ENCODE measurements at places on chromosomes 2 and 18.
A peak's percentile ranks its signal among the peaks of the same experiment; 100 is the strongest.

- no peak for DNase-seq
These were observed 737.2 kb upstream of the HS6ST1 start for GRCh38 chr2:129055824-129056223.

GRCh38 chr2:132747046-132747445 is 77.0 kb upstream of the LYPD1 start:
- no peak for DNase-seq

DNA sequence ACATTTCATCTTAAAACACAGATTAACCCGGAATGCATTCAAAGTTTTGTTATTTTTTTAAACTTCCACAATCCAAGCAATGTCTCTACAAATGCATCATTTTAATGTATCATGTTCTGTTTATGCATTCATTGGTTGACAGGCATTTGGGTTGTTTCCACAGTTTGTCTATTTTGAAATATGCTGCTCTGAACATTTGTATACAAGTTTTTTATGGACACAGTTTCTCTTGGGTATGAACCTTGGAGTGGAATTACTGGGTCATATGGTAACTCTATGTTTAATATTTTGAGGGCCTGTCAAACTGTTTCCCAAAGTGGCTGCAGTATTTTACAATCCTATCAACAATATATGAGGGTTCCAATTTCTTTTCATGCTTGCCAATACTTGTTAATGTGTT is 57.3 kb downstream of the GULP1 start:
- no peak for DNase-seq

- peak; percentile 29 for DNase-seq
These were observed 7.9 kb downstream of the REV1 start for GRCh38 chr2:99481941-99482340.

- no peak for DNase-seq
These were observed 44.8 kb upstream of the STRN start for GRCh38 chr2:37011130-37011529.

DNA sequence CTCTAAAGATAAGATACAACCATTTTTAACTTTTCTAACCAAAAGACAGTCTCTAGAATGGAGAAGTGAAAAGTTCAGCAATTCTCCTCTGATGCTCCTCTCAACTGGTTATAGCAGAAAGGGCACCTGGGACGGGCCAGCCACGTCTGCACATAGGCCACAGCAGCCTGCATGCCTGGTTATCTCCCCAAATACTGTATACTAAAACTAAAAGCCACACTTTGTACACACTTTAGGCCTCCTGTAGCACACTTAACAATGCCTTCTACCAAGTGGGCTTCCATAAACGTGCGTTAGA is 179.1 kb downstream of the ANKRD44 start:
- no peak for DNase-seq
